ENCODE measurements at places on chromosomes 16 and 17.

GRCh38 chr16:49704586-49705155 is 151.2 kb downstream of the ZNF423 start:
- no peak for DNase-seq

- DNase-seq = no peak
These were observed 32.5 kb downstream of the PHKB start for GRCh38 chr16:47493381-47494337.

DNA sequence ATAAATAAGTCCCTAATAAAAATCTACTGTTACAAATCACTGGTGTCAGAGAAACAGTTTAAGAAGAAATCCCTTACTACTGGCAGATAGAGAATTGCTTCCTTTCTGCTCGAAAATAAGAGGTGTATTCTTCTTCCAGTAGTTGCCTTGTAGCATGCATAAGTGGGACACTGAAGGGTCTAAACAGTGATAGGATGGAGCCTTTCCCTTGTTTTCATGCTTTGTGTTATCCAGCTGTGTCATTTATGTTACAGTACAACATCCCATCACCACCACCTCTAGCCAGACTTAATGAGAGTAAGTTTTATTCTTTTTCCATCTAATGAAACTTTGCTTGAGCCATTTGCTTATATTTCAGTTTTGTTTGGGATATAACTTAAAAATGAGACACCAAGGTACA is 54.3 kb downstream of the NLK start:
- no peak for DNase-seq

DNA sequence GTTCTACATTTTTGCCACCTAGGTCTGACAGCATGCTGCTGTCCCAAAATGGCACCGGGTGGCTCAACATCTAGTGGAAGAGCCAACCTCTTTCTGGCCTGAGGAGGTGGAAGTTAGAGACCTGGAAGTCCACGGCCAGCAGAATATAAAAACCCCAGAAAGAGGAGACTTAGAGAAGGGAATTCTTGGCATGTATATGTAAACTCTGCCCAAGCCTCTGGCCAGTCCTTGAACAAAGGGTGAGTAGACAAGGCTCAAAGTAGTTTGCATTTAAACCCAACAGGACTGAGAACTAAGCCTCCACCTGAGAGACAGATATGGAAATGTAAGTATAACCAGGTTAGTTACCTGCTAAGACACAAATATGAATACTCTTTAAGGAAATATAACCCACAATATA is 210.3 kb downstream of the GRIN2A start:
- DNase-seq = no peak

DNA sequence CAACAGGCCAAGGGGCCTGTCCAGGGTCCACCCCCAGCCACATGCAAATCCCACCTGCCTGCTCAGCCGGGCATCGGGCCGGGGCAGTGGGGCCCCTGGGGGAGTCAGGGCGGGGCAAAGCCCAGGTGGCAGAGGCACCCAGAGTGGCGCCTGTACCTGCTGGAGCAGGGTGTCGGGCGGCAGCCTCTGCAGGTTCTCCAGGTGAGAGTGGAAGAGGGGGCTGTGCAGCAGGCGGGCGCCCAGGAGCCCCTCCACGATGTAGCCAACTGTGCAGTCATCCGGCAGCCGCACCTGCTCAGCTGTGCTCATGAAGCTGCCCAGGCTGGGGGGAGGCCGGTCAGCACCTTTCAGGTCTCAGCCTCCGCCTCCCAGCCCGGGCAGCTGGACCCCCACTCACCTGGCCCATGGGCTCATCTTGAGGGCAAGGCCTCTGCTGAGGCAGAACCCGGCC is 2.1 kb downstream of the RFNG start:
- DNase-seq = no peak

- no peak for DNase-seq
These were observed 47.3 kb downstream of the PRKCA start for GRCh38 chr17:66349521-66350254.

GRCh38 chr16:82801361-82801760 is 174.6 kb downstream of the CDH13 start:
- DNase-seq = peak; percentile 11

DNA sequence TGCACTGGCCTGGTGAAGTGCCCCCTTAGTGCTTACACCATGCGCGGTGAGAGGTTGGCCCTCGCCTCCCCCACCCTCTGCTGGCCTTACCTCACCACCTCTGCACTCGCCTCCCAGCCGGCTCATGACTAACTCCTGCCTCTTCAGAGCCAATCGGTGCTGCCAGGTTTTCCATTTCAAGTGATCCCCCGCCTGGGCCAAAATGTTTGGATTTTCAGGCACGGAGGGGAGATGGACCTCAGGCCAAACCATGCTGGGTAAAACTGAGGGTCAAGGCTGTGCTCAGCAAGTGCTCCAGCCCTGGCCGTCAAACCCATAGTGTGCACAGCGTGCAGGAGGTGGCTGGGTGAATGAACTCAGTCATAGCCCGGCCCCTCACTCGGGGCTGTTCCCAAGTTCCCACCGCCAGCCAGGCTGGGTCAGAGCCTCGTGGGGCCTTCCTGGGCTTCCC is 175.4 kb downstream of the SEC14L1 start:
- peak; percentile 63 for DNase-seq

GRCh38 chr16:3755249-3755648 is 37.9 kb upstream of the TRAP1 start:
- no peak for DNase-seq

DNA sequence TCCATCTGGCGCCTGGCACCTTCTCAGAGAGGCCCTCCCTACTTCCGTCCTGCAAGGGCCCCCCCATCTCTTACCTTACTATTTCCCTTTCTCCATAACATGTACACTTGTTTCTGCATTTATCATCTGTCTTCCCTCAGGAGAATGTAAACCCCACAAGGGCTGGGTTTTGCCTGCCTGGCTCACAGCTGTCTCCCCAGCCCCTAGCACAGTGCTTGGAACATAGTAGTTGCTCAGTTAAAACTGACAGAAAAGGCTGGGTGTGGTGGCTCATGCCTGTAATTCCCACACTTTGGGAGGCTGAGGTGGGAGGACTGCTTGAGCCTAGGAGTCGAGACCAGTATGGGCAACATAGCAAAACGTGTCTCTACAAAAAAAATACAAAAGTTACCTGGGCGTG is 5.7 kb upstream of the SNN start:
- no peak for DNase-seq

DNA sequence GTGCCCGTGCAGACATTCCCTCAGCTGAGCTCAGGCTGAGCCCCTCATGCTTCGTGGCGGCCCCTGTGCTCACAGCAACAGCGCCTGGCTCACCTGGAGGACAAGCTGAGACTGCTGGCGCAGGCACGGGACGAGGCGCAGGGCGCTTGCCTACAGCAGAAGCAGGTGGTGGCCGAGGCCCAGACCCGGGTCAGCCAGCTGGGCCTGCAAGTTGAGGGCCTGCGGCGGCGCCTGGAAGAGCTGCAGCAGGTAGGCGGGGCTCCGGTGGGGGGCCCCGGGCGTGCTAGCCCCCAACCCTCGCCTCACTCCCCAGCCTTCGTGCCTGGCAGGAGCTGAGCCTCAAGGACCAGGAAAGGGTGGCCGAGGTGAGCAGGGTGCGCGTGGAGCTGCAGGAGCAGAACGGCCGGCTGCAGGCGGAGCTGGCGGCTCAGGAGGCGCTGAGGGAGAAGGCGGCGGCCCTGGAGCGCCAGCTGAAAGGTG is 1.4 kb upstream of the RAC3 start:
- no peak for DNase-seq

GRCh38 chr16:13178318-13178717 is 276.9 kb downstream of the SHISA9 start:
- DNase-seq = no peak

GRCh38 chr16:24839347-24839972 is 6.3 kb upstream of the SLC5A11 start:
- DNase-seq = no peak

DNA sequence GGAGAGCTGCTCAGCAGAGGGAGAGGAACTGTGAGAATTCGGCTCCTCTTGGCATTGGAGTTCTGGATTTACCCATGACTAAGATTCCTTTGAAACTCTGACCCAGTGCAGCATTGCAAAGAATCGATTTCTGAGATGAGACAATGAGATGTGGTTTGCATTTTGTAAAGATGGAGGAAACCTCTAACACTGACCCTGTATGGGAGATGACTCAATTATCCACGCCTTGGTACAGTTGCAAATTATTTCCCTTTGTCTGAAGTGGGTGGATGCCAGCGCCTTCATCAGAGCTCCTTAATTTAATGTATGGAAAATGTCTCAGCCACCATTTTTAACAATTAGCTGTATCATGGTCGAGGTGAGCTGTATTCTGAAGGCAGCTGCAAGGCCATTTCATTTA is 53.4 kb downstream of the NUP93 start:
- DNase-seq = no peak

DNA sequence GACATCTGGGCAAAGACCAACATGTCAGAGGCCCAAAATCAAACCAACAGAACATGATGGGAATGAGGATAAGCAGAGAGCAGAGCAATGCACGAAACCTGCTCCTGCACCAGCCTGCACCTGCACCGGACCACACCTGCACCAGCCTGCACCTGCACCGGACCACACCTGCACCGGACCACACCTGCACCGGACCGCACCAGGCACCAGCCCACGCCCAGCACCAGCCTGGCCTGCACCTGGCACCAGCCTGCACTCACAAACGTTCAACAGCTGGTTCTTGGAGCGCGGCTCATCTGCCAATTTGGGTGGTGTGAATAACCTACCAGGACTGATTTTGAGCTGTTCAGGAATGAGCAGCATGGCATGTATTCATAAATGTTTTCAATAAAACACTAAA is 18.2 kb downstream of the CEP131 start:
- DNase-seq = no peak

DNA sequence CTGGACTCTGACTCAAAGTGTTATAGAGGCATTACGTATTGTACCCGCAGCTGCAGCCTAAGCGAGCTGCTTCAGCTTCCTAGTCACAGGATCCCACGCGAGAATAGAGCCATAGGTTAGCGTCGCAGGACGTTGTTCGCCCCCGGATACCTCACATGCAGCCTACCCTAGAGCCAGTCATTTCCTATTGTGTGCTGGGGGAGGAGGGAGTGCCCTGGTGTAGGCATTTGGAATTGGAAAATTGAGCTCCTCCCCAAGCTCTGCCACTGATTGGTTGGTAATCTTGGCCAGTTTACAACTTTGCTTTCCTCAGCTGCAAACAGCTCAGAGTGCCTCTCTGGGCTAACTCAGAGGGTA is 530 bp downstream of the NAA60 start:
- DNase-seq = peak; percentile 81

GRCh38 chr17:60079401-60080243 is 901 bp upstream of the HEATR6 start:
- peak; percentile 45 for DNase-seq

- no peak for DNase-seq
These were observed 14.9 kb downstream of the LIMD2 start for GRCh38 chr17:63685041-63685440.

GRCh38 chr17:9973669-9974447 is 68.8 kb upstream of the RCVRN start:
- peak; percentile 48 for DNase-seq

DNA sequence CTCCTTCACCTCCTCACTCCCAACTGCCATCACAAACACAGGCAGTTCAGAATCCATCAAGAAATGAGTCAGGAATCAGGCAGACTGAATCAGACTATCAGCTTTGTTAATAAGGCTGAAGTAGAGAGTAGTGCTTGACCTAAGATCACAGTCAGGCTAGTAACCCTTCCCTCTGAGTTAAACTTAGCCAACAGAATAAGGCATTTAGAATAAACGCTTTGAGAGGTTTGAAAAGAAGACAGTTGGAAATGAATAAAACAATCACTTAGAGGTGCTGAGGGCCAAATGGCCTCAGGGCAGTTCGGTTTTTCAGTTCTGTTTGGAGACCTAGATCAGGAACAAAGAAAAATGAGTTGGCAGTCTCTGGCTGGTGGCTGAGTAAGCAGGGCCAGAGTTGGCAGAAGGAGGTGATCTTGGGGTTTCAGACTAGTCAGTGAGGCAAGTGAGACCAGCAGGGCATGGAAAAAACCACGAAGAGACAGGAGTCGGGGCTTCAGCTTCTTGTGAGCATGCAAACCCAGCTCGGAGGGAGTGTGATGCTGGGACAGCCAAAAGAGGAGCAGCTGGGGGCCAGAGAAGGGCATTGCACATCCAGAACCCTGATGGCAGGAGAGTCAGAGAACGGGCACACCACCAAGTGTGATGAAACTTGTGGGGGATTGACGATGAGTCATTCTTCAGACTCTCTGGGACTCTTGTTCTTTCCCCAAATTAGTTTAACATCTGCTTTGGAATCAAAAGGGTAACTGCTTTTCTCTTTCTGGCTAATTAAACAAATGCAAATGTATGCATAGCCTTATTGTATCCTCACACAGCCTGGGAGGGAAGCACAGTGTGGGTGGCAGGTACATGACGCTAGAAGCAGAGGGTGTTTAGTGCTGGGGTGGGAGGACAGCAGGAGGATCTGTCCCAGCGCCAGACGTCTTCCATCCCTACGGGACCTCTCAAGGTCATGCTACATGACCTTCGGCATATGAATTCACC is 54.8 kb downstream of the SPECC1 start:
- peak; percentile 82 for DNase-seq

GRCh38 chr17:28133562-28133970 is 91.1 kb downstream of the NLK start:
- peak; percentile 31 for DNase-seq

DNA sequence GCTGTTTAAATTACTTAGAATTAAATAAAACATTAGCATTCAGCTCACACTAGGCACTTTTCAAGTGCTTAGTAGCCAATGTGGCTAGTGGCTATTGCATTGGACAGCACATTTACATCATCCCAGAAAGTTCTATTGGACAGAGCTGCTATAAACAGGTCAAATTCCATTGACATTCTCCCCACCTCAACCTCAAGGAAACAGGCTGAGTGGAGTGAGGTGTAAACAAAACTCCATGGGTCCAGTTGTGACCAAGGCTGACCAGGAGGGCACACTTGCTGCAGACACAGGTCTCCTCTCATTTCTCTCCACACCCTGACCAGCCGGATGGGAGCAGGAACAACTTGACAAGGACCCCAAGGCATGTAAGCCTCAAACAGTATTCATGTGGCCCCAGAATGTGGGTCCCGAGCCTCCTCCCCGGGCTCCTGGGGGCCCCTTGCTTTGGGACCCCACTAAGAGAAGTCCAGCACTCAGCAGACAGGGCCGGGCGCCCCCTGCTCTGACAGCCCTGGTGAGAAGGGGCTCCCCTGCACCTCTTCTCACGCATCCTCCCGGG is 488 bp downstream of the C17orf113 start:
- no peak for DNase-seq

- no peak for DNase-seq
These were observed 16.2 kb upstream of the HAS3 start for GRCh38 chr16:69089091-69089910.
